Activated CD8-positive, alpha-beta memory T cell treated with anti-CD3 and anti-CD28 coated beads, Interleukin-2, amount 50 U/mL, for 48 hours (primary cell): ENCODE measurements at places on chromosomes 3 and 15.
A peak's percentile ranks its signal among the peaks of the same experiment; 100 is the strongest.

DNA sequence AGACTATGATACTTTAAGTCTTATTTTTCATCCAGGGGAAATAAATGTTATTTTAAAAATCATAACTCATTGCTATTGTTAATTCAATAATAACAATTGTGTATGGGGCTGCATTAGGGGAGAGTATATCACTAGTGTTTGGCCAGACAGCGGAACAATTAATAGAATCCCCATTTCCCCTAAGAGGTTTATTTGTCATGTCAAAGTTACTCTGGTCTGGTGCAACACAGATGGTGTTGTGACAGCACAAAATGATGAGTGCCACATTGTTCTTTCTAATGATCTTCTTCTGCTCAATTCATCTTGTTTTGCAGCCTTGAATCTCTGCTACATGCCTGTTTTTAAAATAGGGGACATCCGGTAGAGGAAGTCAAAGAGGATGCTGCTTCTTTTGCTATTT lies 351.6 kb downstream of the NSUN3 start:
- DNase-seq: no peak

DNA sequence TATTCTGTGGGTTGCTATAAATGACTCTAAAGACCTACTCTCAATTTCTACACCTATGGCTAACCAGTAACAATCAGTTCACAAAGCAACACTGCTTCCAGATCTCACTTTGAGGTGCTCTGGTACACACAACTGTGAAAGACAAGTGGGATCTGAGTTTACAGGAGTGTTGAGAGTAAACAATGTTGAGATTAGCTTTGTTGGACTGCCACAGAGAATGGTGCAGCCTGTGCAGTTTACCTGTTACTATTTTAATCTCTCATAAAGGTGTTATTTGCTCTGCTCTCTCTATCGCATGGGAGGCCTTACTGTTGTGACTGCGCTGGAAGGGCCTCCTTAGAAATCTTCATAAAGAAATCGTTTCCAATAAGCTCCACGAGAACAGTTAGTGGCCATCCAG lies 112.0 kb downstream of the SOX2 start:
- no peak for DNase-seq

- DNase-seq: no peak
These were observed 31.3 kb downstream of the LAMP3 start for GRCh38 chr3:183131186-183131725.

DNA sequence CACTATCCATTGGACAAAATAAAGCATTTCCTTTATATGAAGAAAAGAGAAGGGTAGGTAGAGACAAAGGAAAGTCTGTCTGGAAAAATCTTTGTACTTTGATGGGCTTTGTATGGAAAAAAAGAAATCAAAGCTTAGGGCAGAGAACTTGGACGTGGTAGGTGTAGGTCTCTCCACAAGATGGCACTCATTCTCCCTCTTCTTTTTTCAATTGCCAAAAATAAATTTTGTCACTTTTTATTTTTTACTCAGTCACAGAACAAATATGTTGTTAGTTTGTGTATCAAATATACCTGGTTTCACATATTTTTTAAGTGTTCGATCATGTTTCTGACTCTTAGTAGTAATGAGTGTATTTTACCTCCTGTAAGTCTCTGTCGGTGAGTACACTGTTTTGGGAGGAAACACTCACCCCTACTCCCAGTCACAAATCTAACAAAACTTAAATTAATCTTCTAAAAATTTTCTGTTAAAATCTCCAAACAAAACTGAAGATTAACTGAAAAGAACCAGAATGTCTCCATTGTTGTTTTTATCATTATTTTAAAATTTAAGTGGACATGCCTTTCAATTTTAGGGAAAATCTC lies 415.8 kb upstream of the GOLIM4 start:
- DNase-seq: no peak

GRCh38 chr15:22228101-22228762 lies 147.9 kb downstream of the OR4M2 start:
- DNase-seq: peak; percentile 47

- no peak for DNase-seq
These were observed 1198.3 kb upstream of the ALCAM start for GRCh38 chr3:104168386-104168785.

GRCh38 chr3:13415997-13416793 lies 3.9 kb downstream of the NUP210 start:
- peak; percentile 70 for DNase-seq

DNA sequence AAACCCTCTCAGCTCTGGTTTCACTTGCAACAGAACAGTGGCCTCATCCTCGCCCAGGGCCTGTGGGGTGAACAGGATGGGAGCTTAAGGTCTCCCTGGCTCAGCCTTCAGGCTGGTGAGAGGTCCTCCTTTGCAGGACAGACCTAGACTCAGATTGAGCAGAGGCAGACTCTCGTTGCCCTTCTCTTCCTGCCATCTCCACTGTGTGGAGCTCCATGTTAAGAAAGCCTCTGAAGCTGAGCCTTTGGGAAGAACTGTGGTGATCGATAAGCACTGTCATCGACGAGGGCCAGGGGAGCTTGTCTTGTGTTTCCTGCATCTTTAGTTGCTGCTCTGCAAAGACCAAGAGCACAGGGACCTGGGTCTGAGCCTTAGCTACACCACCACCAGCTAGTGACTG lies 37.8 kb upstream of the GRIP2 start:
- no peak for DNase-seq

DNA sequence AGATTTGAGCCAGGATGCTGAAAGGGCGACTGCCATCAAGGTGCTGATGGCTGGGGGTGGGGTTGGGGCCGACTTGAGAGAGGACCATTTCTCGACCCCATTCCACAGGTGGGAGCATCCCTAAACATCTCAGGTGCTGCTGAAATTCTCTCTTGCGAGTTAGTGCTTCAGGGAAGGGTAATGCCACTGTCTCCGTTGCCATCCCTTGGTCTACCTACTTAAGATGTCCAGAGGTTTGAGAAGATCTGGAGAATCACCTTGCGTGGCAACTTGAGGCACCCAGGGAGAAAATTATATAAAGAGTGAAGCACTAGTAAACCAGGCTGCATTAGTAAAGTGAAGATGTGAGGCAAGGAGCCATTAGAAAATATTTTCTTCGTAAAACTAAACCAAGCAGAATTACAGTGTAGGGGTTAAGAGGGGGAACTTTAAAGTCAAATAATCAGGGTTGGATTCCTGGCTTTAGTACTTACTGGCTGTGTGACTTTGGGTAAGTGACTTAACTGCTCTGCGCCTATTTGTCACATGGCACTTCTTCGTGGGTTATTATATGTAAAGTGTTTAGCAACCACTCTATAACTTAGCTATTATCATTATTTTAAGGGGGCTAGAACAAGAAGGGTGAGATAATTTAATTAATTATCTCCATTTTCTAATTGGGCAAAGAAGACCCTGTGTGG lies 662 bp upstream of the RFTN1 start:
- no peak for DNase-seq

DNA sequence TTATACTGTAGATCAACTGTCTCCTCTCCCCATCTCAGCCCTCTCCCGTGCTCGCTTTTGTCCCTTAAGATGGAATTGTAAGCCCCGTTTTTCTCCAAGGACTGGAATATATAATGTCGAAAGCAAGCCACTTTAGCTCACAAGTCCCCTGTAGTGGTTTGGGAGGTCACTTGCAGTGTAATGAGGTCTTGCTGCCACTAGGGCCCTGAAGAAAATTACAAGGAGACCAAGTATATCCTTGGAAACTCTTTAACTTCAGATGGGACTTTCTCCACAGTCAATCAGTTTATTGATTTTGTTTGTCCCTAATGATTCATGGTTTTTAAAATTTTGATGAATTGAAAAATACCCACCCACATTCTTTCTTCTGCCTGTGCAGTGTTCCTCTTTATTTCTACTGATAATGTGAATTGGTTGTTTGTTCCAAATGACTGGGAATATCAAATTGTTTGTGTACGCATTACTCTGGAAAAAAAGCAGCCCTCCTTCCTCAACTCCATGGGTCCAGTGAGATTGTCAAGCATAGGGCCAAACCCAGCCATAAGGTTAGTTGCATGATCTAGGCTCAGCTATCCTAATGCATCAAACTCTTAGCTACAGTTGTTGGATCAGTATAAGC lies 294.8 kb downstream of the MCTP2 start:
- no peak for DNase-seq

- DNase-seq: no peak
These were observed 52.4 kb upstream of the CACNA2D3 start for GRCh38 chr3:54069961-54070360.

DNA sequence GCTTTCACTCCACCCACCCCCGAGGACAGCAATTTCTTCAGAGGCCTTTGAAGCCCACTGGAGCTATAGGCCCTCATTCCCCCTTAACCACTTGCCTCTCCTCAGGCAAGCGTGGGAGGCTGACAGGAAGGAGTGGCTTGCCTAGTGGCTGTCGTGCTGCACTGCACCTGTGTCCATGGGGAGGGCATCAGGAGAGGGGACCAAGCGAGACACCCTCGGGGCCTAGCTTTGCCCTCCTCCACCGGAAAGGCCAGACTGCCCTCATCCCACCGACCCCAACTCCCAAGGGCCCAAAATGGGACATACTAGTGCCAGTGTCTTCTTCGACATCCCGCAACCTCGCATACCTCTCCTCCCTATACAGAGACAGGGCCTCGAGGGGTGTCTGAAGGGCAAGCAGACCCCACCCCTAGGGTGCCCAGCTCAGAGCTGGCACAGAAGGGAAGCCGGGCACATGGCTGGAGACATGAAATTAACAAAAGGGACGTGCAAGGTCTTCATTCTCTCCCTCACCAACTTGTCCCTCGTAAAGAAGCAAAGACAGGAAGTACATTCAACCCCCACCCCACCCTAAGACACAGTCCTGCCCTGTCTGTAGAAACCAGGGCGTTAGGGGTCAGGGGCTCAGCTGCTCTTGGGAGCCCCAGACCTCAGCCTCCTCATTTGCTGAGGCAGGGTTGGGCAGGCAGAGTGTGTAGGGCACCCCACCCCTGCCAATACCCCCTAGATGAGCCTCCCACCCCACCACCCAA lies 24.3 kb downstream of the VIPR1 start:
- peak; percentile 75 for DNase-seq

- DNase-seq: no peak
These were observed 10.2 kb downstream of the PPARG start for GRCh38 chr3:12299026-12299425.

- DNase-seq: no peak
These were observed 69.3 kb downstream of the BBX start for GRCh38 chr3:107592073-107592472.

DNA sequence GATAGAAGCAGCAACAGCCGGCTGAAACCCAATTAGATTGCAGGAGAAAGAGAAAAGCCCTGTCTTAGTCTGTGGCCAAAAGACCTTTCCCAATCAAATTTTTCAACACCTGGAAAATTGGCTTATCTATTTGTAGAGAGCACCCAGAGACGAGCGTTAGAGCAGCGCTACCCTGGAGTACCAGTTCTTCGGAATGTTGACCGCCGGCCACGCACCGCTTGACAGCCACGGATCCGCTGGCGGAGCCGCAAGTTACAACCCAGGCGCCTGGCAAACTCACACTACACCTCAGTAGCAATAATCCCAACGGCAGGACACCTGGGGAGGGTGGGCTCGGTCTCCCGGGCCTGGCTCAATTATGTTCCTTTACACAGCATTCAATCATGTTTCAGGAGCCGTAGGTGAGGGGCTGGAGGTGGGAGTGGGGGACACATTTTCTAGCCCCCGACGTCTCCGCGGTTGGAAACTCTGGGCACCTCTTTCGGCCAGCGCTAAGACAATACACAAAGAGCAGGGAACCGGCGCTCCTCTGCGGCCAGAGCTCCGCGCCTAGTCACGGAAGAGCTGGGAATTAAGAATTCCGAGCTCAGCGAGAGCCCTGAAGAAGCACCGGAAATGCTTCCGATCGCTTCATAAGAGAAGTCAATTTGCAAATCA lies 1.2 kb downstream of the MB21D2 start:
- no peak for DNase-seq

- peak; percentile 34 for DNase-seq
These were observed 1.7 kb upstream of the PLA2G4F start for GRCh38 chr15:42157981-42158765.

DNA sequence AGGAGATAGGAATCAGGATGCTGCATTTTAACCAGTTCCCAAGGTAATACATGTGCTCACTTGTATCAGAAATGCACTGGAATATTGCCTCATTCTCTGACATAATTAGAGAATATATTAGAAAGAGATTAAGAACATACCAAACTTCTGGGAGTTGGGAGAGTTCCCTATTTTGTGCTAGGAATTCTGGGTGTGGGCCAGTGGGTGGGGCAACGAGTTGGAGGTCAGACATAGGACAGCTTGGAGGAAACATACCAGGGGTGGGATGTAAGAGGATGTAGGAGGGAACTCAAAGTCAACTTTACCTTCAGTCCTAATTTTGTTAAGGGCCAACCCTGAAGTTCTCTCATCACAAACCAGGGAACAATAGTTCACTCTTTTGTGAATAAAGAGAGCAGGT lies 83.6 kb downstream of the SLC7A14 start:
- DNase-seq: no peak

DNA sequence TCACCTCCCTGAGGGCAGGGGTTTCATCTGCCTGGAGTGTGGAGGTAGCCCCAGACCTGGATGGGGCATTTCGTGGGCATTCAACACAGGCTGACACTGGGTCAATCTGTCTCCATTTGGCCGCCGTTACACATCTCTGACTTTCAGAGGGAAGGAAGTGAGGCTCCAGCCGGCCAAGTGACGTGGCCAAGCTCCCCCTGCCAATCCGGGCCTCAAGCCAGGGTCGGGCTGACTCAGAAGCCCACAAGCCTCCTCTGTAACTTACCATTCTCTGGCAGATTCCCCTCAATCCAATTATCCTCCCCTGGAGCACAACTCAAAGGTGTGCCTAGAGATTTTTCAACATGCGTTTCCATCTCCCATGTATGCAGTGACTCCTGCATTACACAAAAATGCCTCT lies 227.6 kb downstream of the KLF13 start:
- no peak for DNase-seq

DNA sequence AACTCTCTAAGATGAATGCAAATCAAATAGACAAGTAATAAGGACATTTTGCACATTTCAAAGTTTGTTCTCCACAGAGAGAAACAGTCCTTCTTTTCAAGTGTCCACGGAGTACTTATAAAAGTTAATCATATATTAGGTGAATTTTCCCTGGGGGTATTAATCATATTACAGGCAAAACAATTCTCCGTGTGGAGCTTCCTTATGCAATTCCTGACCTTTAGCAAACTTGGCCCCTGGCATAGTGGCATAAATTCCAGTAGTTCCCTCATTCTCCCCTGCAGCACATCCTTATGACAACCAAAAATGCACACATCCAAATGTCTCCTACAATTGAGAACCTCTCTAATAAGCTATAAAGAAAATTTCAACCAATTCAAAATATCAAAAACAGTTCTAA lies 34.4 kb downstream of the FSIP1 start:
- DNase-seq: no peak

DNA sequence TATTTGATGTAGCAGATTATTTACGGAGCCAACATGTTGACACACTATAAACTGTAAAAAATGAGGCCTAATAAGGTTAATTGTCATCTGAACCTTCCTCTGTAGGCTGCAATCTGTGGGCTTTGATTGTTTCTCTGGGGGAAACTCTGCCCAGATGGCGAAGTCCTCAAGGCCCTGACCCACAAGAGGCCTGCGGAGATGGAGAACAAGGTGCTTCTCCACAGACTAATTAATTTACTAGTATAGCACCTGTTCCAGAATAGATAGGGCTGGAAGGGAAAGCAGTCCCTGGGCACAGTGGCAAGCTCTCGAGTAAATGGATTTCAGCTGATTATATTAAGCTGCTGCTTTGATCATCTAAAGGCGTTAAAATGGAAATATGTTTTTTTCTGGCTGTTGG lies 338.8 kb upstream of the DNAJC19 start:
- no peak for DNase-seq

GRCh38 chr3:38001456-38002081 lies 11.0 kb downstream of the VILL start:
- DNase-seq: no peak
